ENCODE measurements at places on chromosomes 16 and 17.

- no peak for DNase-seq
These were observed 21.0 kb downstream of the SOX8 start for GRCh38 chr16:1002399-1003166.

DNA sequence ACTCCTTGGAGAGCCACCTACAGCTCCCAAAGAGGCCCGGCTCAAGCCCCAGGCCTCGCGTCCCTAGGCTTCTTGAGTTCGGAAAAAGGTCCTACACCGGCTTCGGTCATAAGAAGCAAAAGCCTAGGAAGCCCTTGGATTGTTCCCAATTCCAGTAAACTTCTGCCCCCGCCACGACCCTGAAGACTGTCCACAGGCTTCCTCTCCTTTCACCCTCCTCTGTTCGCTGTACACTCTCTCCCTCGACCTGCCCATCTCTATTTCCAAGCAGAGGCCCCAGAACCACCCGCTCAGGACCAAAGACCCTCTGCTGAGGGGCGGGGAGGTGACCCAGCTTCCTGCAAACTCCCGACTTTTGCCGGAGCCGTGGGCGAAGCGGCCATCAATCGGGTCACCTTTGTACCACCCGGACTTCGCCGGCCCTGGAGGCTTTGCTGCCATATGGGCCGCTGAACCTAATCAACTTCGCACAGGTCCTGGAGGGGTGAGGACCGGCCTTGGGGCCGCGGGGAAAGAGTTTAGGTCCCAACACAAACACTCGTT lies 2.7 kb downstream of the HOXB2 start:
- DNase-seq: no peak

DNA sequence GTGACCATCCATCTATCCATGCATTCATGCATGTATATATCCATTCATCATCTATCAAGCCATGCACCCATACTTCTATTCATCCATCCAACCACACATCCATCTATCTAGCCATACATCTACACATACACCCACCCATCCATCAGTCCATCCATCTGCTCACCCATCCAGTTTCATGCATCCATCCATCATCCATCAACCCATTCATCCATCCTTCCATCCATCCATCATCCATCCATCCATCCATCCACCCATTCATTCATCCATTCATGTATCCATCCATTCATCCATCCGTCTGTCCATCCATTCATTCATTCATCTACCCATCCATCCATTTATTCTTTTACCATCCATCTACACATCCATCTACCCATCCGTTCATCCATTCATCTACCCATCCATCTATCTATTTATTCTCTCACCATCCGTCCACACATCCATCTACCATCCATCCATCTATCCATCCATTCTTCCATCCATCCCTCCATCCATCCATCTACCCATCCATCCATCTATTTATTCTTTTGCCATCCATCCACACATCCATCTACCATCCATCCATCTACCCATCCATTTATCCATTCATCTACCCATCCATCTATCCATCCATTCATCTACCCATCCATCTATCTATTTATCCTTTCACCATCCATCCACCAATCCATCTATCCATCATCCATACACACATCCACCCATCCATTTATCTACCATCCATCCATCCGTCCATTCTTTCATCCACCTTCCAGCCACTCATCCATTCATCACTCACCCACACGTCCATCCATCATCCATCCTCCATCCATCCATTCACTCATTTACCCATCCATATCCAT lies 3.2 kb downstream of the CCL17 start:
- no peak for DNase-seq

GRCh38 chr16:720990-721764 lies at the start of gene ANTKMT:
Gene ANTKMT (plus strand): TSS chr16:721146. CDS start chr16:721275, 129 bp downstream.
- DNase-seq: peak; percentile 83

- no peak for DNase-seq
These were observed 750 bp upstream of the ALDOC start for GRCh38 chr17:28577466-28577824.

DNA sequence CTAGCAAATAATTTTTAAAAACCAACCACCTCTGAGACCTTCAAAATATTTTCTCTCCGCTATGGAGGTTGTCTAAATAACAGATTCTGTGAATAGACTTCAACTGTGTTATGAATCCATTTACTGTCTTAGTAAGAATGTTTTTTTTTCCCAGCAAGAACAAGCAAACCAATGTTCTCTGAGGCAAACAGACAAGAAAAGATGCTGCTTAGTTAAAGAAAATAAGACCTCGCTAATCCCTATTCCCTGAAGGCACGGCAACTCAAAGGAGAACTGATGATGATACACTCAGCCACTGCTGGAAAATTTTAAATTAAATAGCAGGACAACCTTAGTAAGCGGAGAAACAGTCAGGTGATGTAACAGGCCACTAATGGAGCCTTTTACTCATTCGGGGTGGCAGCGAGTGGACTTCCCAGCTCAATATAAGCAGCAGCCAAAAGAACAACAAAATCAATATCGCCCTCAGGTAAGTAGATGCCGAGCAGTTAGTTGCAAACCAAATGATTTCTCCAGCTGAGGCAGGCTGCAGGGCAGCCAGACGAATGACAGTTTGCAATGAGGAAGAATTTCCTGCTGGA lies 81.8 kb downstream of the CPPED1 start:
- no peak for DNase-seq

GRCh38 chr17:36727052-36727451 lies 125.7 kb downstream of the MRM1 start:
- no peak for DNase-seq

DNA sequence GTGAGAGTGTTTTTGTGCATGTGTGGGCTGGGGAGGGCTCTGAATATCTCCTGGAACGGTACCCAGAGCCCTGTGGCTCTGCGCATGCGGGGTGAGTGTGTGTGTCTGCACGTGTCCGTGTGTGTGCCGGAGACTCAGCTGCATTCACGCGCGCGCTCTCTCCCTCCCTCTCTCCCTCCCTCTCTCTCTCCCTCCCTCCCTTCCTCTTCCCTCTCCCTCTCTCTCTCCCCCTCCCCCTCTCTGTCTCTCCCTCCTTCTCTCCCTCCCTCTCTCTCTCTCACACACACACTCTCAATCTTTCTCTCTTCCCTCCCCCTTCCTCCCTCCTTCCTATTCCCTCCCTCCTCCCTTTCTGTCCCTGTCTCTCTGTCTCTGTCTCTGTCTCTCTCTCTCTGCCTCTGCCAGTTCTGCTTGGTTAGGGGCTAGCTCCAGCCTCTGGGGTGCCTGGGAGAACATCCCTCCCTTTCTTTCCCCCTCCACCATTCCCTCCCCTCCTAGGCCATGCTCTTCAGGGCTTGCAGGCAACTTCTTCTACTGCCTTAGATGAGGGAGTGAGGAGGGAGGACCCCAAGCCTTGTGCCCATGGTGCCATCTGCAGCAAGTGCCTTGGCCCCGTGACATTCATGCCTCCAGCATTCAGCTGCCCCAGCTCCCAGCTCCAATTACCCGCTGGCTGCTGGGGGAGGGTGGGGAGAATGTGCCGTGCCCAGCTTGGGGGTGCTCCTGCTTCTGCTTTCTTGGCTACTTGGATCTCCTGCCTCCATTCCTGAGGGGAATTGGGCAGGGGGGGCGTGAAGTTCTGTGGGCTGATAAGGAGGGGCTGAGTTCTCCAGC lies 6.4 kb downstream of the THRA start:
- peak; percentile 78 for DNase-seq

GRCh38 chr16:64356267-64356666 lies 765.6 kb downstream of the CDH11 start:
- no peak for DNase-seq

DNA sequence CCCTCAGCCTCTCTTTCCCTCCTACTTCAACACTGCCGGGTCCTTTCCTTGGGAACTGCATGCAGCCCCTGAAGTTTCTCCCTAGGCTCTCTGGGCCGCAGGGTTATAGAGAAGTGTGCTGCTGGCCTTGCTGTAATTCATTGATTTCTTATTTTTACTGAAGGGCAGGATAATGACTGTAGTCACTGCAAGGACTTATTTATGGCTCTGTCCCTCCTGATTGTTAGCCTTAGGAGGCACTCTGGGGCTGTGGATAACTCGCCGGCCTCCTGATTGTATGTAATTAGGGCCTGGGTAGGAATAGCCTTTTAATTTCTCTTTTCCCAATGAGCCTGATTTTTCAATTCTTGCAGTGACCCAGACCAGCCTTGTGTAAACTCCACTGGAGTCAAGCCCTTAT lies 138.3 kb upstream of the CDH13 start:
- no peak for DNase-seq

DNA sequence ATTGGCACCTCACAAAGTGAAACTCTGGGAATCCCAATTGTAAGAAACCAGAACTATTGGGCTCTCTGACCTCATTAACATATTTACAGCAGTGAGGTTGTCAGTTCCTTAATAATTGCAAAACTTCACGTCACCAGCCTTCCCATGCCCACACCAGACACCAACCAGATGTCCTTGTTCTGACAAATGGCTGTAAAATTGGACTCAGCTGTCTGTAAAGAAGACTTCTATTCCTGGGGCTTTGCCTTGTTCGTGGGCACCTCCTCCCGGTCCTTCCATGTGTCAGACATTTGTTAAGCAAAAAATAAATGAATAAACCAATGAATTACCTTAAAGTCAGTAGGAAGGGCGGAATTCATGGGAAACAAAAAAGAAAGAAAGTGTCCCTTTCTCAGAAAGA lies 284.3 kb upstream of the CDH11 start:
- no peak for DNase-seq

- no peak for DNase-seq
These were observed 8.9 kb upstream of the KRT19 start for GRCh38 chr17:41536741-41537613.

GRCh38 chr16:88455610-88456355 lies 2.7 kb downstream of the ZFPM1 start:
- no peak for DNase-seq

DNA sequence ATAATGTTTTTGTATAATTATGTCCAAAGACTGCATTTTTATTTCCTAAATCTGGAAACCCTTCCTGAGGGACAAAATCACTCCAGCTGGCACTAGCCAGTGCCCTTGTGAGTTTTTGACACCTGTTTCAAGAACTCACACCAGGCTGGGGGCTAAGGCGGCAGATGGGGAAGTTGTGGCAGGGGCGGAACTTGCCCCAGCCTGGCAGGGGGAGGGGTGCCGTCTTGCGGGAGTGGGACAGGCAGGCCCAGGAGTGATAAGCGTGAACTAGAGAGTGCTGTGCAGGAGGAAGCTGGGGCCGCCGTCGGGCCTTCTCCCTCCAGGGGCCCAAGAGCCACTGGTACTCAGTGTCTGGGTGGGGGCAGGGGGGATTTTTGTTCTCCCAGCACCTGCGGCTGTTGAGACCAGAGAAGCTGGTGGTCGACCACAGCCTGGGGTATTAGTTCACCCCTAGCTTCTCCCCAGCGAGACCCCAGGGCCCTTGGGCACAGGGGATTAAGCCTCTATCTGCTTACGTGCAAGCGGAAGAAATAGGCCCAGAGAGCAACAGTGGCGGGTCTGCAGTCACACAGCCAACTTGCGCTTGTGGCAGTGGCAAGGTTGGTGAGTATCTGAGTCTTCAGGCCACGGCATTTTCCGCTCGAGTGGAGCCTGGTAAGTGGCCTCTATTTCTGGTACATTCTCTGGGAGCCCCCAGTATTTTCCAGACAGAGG lies 40.2 kb upstream of the PLCG2 start:
- no peak for DNase-seq

DNA sequence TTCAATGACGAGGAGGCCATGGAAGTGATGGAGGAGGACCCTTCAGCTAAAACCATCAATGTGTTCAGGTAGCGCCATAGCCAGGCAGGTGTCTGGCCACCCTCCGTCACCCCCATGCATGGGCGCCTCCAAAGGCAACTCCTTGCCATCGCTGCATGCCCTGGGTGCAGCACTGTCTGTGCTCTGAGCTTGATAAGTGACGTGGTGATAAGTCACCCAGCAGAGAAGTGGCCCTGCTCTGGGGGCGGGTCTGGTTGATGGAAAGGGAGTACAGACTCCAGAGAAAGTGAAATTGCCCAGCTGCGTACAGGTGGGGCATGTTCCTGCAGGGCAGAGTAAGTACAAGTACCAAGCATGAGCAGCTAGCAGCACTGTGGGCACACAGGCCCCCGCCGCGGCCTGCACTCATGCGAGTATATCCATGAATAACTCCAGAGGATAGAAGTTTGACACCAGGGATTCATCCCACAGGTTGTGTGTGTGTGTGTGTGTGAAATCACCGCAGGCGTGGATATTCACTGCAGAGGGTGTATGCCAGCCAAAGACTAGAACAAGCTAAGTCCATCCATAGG lies 13.1 kb downstream of the DNAI2 start:
- DNase-seq: no peak

DNA sequence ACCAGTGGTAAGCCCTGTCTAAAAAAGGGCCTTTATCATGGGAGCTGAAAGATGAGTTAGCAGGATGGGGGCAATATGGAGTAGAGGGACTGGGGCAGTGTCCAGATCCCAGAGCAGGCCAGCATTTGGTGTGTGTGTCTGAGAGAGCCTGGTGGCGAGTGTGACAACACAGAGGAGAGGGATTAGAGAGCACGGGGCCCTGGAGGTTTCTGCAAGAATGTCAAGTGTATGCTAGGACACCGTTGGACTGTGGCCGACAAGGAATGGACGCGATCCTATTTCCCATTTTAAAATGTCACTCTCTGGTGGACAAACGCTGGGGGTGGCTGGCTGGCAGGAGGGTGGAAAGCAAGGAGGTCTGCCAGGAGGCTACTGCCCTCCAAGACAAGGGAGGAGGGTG lies 12.4 kb downstream of the TAC4 start:
- DNase-seq: no peak

- DNase-seq: no peak
These were observed 13.2 kb downstream of the TRPV3 start for GRCh38 chr17:3544365-3544764.

DNA sequence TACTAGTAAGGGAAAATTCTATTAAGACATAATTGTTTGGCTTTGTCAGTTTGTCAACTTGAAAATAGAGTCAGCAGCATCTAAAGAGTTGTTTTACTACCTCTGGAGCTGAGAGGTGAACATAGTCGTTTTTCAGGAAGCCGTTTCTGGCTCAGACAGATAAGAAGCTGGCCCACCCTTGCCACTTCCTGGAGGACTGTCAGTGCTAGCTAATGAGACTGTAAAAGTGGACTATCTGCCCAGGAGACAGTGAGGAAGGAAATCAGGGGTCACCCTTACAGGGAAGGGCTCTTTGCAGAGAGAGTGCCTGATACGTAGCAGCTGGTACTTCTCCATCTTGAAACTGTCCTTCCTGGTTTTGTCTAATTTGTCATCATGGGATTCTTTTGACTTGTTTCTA lies 328.7 kb downstream of the WWOX start:
- DNase-seq: no peak

DNA sequence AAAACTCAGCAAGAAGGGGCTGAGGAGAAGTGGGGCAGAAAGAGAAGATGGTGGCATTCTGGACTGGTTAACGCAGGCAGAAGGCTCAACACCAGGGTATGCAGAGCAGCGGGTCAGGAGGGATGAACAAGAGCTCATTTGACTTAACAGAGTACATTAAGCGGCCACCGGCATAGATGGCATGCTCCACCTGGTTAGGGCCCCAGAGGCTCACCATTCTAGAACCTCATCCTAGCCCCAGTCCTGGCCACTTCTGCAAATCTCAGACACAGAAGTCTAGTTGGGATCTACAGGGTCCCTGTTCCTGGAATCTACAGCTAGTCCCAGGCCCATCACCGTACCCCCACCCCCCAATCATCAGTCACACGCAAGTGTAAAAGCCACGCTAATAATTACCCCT lies 1.7 kb upstream of the MYO1C start:
- DNase-seq: no peak

- no peak for DNase-seq
These were observed 3.9 kb downstream of the SMIM5 start for GRCh38 chr17:75637143-75637538.

- no peak for DNase-seq
These were observed 1.9 kb downstream of the BRICD5 start for GRCh38 chr16:2208772-2209171.

Data from NCI-H1092 (cell line).